ENCODE measurements at places on chromosomes 4 and X.

DNA sequence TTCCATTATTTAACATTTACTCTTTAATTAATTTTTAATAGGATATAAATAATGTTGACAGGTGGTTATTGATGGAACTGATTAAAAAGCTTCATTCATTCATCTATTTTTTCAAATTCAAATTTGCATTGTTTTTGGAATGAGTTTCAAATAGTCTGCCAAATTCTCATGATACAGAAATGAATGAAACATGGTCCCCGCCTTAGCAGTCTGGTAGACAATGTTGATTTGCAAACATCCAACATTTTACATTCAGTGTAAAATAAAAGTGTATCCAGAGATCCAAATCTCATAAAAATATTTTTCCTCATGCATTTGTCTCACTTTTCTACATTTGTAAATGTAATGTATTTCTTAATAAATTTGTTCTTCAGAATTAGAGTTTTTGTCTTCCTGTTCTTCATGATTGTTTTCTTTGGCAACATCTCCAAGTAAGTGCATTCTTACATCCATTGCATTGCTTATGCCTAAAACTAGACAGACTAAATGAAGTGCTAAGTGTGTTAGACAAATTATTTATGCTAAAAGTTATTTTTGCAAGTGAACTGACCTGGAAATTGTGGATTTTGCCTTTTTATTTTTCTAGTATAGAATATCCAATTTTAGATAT, 142.3 kb downstream of the PCDH18 start:
- DNase-seq = no peak

DNA sequence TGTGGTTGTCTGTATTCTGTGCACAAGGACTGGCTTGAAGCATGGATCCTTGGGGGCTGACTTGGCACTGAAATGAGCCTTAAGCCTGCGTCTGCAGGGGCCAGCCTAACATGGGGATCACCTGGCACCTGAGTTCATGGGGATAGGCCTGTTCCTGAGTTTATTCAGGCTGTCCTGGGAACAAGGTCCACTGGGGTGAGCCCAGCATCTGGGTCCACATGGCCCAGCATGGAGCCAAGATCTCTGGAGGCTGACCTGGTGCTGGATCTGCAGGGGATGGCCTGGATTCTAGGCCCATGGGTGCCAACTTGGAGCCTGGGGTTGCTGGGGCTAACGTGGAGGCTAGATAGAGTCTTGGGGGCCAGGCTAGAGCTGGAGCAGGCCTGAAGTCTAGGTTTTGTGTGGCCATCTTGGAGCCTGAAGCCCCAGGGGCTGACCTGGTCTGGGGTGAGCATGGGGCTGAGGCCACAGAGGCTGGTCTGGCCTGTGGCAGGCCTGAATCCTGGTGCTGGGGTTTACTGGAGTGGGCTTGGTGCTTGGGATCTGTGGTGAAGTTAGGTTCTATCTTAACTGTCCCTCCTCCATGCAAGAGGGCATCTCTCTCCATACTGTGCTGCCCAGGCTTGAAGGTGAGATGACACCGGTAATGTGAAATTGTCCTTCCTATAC, 652 bp upstream of the KLKB1 start:
- DNase-seq = no peak

DNA sequence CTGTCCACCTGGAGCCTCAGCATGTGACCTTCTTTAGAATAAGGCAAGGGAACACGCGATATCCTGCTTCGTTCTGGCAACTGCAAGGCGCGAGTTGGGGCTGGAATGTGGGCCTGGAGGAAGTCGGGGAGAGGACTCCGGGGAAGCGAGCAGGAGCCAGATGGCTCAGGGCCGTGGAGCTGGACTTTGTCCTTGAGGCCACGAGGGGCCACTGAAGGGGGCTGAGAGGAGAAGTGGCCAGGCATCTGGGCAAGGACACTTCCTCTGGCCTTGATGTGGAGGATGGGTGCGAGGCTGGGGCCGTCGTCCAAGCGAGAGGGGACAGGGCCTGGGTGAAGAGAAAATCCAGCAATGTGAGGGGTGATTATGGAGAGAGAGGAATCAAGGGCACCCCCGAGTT, 12.2 kb upstream of the DUSP9 start:
- no peak for DNase-seq

DNA sequence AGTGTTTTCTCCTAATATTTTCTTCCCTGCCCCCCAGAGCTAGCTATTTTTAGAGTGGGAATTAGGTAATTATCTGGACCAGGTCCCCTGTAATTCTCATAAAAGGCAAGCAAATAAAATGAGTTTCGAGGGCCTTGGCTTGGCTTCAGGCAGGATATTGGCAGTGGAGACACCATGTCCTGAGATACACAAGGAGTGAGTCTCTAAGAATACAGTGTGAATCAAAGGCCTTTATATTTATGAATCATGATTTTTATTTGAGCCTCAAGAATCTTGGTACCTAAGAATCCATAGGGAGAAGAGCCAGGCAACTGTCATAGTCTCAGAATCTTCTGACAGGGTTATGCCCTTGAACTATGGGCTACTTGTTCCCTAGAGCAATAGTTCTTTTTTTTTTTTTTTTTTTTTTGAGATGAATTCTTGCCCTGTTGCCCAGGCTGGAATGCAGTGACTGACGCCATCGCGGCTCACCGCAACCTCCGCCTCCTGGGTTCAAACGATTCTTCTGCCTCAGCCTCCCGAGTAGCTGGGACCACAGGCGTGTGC, 205.4 kb downstream of the LDB2 start:
- DNase-seq = no peak

- no peak for DNase-seq
Measured at GRCh38 chr4:154427149-154427548, 64.5 kb downstream of the DCHS2 start.

GRCh38 chrX:132956421-132957210, 1.8 kb downstream of the HS6ST2 start:
- DNase-seq = no peak

DNA sequence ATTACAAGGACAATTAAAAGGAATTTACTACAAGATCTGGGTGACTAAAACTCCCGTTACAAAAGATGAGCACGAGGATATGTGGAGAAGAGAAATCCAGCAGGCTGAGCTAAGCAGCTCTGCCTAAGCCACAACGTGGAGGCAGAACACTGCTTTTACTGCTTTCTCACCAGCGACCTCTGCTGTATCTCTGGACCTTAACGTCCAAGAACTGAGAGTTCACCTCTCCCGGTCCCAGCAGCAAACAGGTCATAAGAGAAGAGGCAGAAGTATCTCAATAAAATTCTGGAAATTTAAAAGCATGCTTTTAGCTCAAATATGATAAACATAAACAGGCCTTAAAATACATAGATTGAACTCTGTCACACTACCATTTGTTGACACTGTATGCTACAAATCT, 81.0 kb downstream of the ADGRA3 start:
- no peak for DNase-seq

DNA sequence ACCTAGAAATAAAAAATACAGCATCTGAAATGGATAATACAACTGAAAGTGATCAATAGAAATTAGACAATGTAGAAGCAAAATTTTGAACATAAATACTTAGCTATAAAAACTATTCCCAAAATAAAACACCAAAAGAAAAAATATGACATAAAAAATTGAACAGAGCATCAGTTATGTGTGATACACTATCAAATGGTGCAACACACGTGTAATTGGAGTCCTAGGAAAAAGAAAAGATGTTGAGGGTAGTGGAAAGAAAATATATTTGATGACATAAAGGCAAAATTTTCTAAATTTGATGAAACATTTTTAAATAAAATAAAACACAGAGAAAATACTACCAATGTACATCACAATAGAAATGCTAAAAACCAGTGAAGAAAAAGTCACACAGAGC, 63.1 kb downstream of the NPY2R start:
- DNase-seq = no peak

DNA sequence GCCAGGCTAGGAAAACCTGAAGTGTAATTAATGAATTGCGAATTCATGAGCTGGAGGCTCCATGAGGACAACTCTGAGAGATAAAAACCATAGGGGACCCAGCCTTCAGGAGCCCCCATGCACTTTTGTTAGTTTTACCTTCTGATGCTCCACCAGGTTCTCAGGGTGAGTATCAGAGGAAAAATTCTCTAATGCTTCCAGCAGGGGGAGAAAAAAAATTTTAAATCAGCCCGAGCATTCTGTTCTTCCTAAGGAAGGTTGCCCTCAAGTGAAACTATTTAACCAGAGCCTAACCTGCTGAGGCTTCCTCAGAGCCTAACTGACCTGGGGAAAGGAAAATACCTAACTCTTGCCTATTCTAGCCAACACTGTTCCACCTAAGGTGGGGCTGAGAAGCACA, 552.6 kb downstream of the PPARGC1A start:
- no peak for DNase-seq

GRCh38 chr4:108829966-108830492, 67.2 kb upstream of the ETNPPL start:
- DNase-seq = no peak

- no peak for DNase-seq
Measured at GRCh38 chr4:105191621-105192210, 45.0 kb downstream of the TET2 start.

DNA sequence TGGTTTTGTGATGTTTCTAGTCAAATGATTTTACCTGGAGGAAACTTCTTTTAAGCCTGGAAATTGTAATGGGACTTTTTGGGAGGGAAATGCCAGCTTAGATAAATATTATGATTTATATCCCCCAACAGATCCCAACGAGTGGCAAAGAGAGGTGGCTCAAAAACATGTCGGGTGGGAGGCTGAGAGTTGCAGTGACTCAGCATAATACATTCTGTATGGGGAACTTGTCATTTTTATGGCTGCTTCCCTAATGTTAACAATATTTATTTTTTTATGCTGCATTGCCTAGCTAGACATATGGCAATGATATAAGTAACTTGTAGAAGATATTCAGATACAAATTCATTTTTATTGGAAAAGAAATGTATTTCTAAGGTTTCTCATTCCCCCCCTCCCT, 219.0 kb downstream of the ARHGAP10 start:
- no peak for DNase-seq

GRCh38 chr4:184094532-184095159, 123.0 kb downstream of the ENPP6 start:
- DNase-seq = no peak

- DNase-seq = no peak
Measured at GRCh38 chrX:103773445-103773844, 3.2 kb upstream of the PLP1 start.

DNA sequence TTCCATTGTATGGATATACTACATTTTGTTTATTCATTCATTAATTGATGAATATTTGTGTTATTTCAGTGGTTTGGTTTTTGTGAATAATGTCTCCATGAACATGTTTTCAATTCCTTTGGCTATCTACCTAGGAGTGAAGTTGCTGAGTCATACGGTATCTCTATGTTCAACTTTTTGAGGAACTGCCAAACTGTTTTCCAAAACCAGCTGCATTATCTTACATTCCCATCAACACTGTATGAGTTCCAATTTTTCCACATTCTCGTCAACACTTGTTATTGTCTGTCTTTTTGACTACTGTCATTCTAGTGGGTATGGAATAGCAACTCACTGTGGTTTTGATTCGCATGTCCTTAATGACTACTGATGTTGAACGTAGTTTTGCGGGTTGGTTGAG, 388.6 kb upstream of the MAGEB2 start:
- no peak for DNase-seq

DNA sequence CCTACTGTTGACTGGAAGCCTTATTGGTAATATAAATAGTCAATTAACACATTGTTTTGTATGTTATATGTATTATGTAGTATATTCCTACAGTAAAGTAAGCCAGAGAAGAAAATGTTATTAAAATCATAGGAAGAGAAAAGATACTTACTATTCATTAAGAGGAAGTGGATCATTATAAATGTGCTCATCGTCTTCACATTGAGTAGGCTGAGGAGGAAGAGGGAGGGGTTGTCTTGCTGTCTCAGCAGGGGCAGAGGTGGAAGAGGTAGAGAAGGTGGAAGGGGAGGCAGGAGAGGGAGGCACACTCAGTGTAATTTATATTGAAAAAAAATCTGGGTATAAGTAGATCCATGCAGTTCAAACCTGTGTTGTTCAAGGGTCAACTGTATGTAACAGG, 10.6 kb downstream of the CDKL5 start:
- DNase-seq = no peak

- no peak for DNase-seq
Measured at GRCh38 chr4:158133551-158133950, 39.3 kb downstream of the GASK1B start.

DNA sequence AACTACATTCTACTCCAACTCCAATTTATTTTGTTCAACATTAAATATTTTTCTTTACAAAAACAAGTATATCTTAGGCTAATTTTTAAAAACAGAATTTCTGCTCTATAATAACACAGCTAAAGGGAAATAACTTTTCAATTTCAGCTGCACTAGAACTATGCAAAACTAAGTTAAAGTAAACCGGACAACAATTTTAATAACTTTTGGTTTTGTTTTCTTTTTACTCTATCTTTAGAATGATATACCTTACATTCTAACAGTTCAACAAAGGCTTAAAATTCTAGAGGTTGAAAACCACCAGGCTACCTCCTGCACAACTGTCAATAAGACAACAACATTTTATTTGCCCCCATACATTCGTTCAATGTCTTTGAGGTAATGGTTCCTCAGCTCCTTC, 18.7 kb upstream of the KCNE5 start:
- no peak for DNase-seq

GRCh38 chrX:150692831-150693724, at the start of gene MTMR1:
Gene MTMR1 (plus strand): TSS chrX:150693396. CDS start chrX:150693531, 135 bp downstream.
- peak; percentile 33 for DNase-seq

- no peak for DNase-seq
Measured at GRCh38 chr4:105843941-105844340, 51.3 kb upstream of the NPNT start.

- DNase-seq = no peak
Measured at GRCh38 chr4:187321711-187322110, 598.1 kb upstream of the FAT1 start.

DNA sequence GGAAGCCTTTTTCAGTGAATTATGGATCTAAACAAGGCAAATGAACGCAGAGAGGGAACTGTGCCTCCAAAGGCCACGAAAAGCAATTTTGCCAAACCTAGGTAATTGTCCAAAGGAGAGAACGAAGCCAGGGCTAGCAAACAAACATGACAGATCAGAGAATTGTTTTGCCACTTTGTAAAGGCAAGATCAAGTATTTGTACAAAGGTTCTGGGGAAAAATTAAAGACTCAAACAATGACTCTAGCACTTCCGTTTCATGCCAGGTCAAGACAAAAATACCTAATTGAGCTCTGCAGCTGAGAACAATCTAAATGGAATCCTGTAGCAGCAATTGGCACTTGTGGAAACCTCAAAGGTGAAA, 8.5 kb downstream of the RBM47 start:
- DNase-seq = no peak

- no peak for DNase-seq
Measured at GRCh38 chrX:18828832-18829404, 121.5 kb downstream of the PPEF1 start.

DNA sequence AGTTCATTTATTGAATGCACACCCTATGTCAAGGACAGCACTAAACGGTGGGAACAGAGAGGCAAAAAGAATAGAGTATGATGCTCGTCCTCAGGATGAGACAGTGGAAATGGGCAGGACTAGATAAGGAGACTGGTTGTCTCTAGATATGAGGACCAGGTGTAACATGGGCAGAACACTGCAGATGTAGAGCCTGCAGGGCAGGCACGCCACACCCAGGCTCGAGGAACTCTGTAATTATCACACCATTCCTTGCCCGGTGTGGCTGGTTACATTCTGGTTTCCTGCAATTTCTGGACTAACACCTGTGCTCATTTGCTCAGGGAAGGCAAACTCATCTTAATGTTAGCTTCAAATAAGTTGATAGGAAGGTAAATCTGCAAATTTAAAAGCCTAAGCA, 334.4 kb downstream of the DHX15 start:
- DNase-seq = no peak

GRCh38 chr4:162793571-162793970, 373.1 kb downstream of the NAF1 start:
- no peak for DNase-seq

GRCh38 chr4:69773484-69773883, 13.1 kb upstream of the SULT1B1 start:
- no peak for DNase-seq

All from psoas muscle (tissue), 8 donors.